ENCODE measurements at places on chromosomes 4 and X. TPM values are rescaled to one million over a fixed set of nuclear protein-coding genes. Genes with fewer than 3 reads are reported as not detected.
A peak's percentile ranks its signal among the peaks of the same experiment; 100 is the strongest.

DNA sequence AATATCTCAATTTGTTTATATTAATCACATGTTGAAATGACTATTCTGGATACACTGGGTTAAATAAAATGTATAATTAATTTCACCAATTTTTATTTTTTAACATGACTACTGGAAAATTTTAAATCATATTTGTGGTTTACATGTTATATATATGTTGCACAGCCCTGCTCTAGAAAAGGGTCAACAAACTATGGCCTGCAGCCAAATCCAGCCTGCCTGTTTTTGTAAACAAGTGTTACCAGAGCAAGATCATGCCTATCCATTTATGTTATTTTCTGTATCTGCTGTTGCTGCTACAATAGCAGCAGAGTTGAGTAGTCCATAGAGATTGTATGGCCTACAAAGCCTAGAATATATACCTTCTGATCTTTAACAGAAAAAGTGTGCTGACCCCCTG is 1.2 kb downstream of the TCEANC start:
- H3K27ac ChIP-seq = peak overlapping the region; percentile 91
- no peak for DNase-seq
- H3K4me1 ChIP-seq = no peaks in the 10 kb centered on the region
- H3K4me3 ChIP-seq = no peak overlapping the region
- no peaks in the 10 kb centered on the region for H3K27me3 ChIP-seq

DNA sequence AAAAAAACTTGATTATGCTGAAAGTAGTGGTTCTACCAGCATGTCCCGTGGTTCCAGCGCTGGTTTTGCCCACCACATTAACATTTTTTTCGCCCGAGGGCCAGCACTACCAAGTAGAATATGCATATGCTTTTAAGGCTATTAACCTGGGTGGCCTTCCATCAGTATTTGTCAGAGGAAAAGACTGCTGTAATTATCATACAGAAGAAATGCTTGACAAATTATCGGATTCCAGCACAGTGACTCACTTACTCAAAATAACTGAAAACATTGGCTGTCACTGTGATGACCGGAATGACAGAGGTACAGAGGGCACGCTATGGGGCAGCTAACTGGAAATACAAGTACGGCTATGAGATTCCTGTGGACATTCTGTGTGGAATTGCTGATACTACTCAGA is 34.6 kb downstream of the PRPS2 start:
- DNase-seq = no peak
- no peaks in the 10 kb centered on the region for H3K4me1 ChIP-seq
- H3K27me3 ChIP-seq = no peaks in the 10 kb centered on the region
- no peak overlapping the region for H3K27ac ChIP-seq
- no peaks in the 10 kb centered on the region for H3K36me3 ChIP-seq
- H3K4me3 ChIP-seq = no peak overlapping the region

DNA sequence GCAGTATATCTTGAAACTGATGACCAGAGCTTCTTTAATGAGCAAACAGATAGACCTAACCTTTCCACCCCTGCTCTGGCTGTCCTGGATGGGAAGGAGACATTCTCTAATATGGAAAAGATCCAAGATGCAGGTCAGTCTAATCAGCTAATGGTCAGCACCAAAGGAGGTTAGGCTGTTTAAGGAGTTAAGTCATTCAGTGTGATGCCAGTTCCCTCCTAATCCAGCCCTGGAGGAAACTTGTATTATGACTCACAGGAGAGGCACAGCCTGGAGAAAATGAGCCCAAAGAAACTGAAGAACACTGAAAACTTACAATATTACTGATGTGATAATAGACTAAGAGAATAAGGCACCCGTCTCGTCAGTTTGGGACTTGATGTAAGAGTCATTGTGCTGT is 323.0 kb downstream of the HNRNPD start:
- H3K4me1 ChIP-seq = no peaks in the 10 kb centered on the region
- no peak for DNase-seq

- no peaks in the 10 kb centered on the region for H3K27me3 ChIP-seq
- no peak overlapping the region for H3K27ac ChIP-seq
- H3K4me3 ChIP-seq = no peak overlapping the region
- DNase-seq = no peak
- no peaks in the 10 kb centered on the region for H3K4me1 ChIP-seq
Measured at GRCh38 chr4:158458271-158458895, 63.3 kb upstream of the RXFP1 start.

Gene KCTD8
- 3.9 TPM for total RNA-seq

Measured in uterus (tissue), 4 donors.